HepG2 (cell line): ENCODE measurements at places on chromosomes 11 and 22. TPM values are rescaled to one million over a fixed set of nuclear protein-coding genes. Genes with fewer than 3 reads are reported as not detected.

Gene C11orf16
- polyA plus RNA-seq, result not detected in 2 replicates

Gene DMC1
- polyA plus RNA-seq, result not detected in 2 replicates

Gene USP35
- polyA plus RNA-seq, result 7.7 and 11.1 TPM in 2 replicates

Gene FAM111B
- polyA plus RNA-seq, result 1.5 and 1.6 TPM in 2 replicates

Gene MMP8
- not detected in 2 replicates for polyA plus RNA-seq

Gene ZNF280A
- 1.1 and 1.4 TPM in 2 replicates for polyA plus RNA-seq

Gene OR52H1
- polyA plus RNA-seq, result not detected in 2 replicates
